ENCODE measurements at places on chromosomes 2 and 18.

GRCh38 chr2:212811036-212811805, 272.6 kb upstream of the ERBB4 start:
- no peak for DNase-seq

DNA sequence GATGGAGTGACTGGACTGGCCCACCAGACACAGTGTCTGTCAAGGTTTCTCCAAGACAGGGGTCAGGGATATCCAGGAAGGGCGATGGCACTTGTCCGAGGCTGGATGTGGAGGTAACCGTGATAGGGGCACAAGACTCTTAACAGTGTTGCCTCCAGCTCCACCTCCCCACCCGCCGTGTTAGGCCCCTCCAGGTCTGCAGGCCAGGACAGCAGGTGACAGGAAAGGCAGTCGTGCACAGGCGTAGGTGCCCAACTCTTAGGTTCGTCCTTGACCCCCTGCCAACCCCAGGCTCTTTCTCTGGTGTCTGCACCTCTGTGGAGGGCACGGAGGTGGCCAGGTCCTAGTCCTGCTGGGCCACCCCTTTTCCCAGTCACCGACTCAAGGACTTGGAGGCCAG, 10.1 kb downstream of the ITM2C start:
- DNase-seq = no peak

- DNase-seq = no peak
Observed at GRCh38 chr2:99888617-99889016, 253.8 kb downstream of the AFF3 start.

DNA sequence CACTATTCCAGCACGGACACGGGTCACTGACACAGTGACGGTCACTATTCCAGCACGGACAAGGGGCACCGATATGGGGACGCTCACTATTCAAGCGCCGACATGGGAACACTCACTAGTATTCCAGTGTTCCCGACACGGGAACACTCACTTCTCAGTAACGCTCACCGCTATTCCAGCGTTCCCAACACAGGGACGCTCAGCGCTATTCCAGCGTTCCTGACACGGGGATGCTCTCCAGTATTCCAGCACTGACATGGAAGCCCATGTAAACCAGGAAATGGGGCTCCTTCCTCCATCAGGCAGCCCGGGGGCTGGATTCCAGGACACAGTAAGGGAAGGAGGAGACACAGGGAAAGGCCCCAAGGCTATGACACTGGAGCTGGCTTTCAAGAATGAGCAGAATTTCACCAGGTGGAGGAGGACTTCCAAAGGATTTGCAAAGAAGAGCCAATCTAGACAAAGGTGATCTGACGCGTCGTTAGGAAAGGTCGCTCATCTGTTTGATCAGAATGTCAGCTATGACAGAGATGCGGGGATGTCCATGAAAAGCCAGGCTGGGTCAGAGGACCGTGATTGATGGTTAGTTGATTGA, 196.1 kb downstream of the EIPR1 start:
- no peak for DNase-seq

GRCh38 chr2:103781313-103781712, 1019.5 kb downstream of the TMEM182 start:
- no peak for DNase-seq
